ENCODE measurements at places on chromosomes 12 and 14. TPM values are rescaled to one million over a fixed set of nuclear protein-coding genes. Genes with fewer than 3 reads are reported as not detected.

The MYF6 gene
- total RNA-seq, result not detected

DNA sequence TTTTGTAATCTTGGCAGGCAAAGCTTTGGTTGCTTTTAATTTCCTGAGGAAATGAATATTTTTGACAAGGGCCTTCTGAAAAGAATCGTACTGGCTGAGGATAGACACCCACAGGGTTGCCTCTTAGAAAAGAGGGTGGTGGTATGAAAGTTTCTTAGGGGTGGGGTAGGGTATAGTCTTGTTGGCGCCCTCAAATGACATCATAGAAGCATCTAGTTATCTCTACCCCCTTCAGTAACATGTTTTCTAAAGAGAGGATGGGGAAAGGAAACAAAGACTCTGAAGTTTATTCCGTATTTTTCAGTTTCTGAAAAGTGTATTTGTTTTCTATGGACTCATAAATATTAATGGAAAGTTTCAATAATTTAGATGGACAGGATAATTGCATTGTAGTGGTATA is 13.7 kb downstream of the PRKCH start:
- peak overlapping the region; percentile 51 for H3K4me3 ChIP-seq
- no peak for DNase-seq

DNA sequence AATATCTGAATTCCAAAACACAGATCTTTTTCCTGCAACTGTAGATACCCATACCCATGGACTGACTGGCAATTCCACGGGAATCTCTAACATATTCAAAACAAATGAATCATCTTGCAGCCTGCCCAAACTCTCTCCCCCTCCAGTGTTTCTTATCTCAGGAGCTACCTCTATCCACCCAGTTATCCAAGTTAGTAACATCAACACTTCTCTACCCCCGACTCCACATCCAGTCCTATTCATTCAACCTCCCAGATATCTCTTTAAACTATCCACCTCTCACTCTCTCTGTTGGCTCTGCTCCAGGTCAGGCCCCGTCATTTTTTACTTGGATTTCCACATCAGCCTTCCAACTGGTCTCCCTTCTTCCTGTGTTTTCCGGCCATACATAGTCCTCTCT is 6.7 kb upstream of the KCNH5 start:
- H3K27ac ChIP-seq, result no peak overlapping the region
- H3K4me3 ChIP-seq, result no peak overlapping the region
- DNase-seq, result no peak
- no peaks in the 10 kb centered on the region for H3K36me3 ChIP-seq
- H3K4me1 ChIP-seq, result no peaks in the 10 kb centered on the region

DNA sequence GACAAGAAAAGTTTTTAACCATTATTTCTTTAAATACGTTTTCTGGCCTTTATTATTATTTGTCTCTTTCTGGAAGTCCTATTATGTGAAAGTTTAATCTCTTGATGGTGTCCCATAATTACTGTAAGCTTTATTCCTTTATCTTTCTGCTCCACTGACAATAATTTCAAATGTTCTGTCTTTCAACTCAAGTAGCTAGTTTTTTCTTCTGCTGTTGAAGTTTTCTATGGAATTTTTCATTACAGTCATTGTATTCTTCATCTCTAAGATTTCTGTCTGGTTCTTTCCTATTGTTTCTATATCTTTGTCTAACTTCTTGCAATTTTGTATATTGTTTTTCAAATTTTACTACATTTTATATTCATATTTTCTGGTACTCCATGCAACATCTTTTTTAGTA is 173.6 kb upstream of the MGAT4C start:
- H3K4me1 ChIP-seq, result no peaks in the 10 kb centered on the region
- DNase-seq, result no peak
- no peaks in the 10 kb centered on the region for H3K27me3 ChIP-seq
- H3K36me3 ChIP-seq, result no peaks in the 10 kb centered on the region
- no peak overlapping the region for H3K4me3 ChIP-seq

DNA sequence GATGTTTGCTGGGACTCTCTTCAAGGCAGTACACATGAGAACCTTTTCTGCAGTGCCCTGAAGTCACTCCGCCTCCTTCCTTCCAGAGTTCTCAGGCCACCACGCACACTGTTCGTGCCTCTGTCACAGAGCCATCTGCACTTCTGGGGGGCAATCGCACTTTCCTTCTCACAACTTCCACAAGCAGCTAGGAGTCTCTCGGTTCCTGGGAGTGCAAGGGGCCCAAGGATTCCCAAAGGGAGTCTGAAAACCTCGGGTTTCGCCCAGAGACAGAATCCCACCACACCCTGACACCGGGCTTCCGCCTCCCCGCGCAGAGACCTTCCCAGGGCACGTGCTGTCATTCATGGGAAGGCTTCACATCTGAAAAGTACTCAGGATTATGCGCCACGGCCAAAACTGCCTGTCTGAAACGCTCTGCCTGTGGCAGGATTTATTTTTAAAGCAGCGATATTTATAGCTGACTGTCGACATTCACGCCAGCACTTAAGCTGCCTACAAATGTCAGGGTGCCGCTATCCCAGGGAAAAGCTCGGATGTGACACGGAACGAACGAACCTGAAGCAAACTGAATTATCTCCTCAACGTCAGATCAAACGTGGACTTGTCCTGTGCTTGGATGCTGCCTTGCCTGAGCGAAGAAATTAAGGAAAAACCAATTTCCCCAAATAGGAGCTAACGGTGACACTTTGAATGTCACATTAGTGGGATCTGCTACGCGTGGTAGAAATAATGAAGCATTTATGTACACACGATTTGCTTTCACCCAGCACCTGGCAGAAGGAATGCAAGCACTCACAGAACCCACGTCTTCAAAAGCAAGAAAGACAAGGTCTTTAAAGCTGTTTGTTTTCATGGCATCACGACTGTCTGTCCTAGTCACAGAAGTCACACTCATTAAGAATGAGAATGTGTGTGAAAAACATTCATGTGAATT is 154.0 kb downstream of the PIWIL1 start:
- H3K27me3 ChIP-seq, result no peaks in the 10 kb centered on the region
- no peak for DNase-seq
- no peaks in the 10 kb centered on the region for H3K36me3 ChIP-seq
- no peaks in the 10 kb centered on the region for H3K4me1 ChIP-seq
- no peak overlapping the region for H3K27ac ChIP-seq
